ENCODE measurements at places on chromosomes 6 and 20.
A peak's percentile ranks its signal among the peaks of the same experiment; 100 is the strongest.

DNA sequence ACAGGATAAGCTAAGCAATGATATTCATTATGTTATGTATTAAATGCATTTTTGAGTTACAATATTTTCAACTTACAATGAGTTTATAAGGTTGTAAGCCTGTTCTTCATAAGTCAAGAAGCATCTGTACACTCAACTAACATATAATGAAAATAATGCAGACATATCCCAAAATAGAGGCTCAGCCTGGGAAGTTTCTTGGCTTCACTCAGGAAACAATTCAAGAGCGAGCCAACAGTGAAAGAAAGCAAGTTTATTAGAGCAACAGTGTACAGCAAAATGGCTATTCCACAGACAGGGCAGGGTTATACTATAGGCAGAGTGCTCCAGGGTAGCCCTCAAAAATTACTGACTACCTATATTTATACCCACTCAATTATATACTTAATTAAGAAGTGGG is 1581.8 kb downstream of the HACE1 start:
- DNase-seq, result no peak

DNA sequence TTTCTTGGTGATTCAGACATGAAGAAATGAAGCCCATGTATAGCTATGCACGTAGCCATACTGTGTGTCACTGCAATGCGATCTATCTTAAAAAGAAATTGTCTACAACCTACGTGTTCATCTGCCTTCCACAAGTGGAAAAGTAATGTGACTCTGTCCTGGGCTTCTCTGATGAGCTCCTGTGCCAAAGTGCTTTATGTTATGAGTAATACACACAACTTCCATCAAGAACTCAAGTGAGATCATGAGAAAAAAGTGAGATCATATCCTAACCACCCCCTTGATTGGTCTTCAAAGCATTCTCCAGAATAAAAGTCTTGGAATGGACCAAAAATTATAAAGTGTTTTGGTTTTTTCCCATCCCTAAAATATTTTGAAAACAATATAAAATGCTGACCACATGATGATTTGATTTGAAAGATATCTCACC is 114.3 kb downstream of the DST start:
- DNase-seq, result no peak

DNA sequence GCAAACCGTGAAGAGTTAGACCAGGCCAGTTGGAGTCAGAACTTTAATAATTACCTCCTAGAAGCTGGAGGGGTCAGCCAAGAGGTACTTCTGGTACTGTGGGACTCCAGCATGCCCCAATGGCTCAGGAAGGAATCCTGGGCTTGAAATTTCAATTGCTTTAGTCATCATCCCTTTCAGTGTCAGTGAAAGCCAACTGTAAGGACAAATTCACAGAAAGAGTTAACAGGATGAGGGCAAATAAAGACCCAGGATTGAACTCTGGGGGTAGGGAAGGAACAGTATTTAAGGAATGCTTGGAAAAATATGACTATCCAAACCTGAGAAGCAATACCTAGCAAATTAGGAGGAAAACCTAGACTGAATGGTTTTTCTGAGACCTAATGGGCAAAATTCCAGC is 735.1 kb upstream of the MARCKS start:
- DNase-seq, result peak; percentile 25

GRCh38 chr6:104599821-104600638 is 259.7 kb downstream of the HACE1 start:
- no peak for DNase-seq

DNA sequence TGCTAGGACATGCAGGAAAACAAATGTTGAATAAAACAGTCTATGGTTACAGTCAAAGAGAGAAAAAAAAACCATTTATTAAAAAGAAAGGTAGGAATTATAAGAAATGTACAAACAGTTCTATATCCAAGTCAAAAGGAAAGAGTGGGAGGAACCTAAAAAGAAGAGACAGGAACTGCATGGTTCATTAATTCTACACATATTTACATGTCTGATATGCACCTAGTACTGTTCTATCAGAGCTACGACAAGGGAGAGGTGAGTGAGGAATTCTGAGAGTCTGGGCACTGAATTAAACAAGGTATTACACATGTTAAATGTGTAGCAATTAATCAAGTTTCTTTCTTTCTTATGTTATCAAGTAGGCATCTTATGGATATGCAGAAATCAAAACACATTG is 41.9 kb downstream of the SYCP2 start:
- no peak for DNase-seq

- no peak for DNase-seq
These were observed 49.2 kb upstream of the GATA5 start for GRCh38 chr20:62525014-62525413.

DNA sequence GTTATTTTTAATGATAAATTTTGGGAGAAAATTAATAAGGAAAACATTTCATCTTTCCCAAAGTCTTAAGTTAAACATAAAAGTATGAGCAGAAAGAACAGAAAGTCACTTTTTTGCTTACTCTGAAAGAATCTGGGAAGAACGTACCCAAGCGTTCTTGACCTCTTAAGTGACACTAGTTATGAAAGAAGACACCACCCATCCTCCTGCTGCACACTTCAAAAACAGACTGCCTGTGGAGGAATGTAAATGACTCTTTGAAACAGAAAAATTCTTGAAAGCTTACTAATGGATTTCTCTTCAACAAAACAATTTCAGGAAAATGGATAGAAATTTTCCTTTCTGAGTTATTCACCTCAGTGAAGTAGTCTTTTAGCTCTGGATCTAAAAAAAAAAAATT is 227.7 kb downstream of the MEI4 start:
- peak; percentile 73 for DNase-seq

DNA sequence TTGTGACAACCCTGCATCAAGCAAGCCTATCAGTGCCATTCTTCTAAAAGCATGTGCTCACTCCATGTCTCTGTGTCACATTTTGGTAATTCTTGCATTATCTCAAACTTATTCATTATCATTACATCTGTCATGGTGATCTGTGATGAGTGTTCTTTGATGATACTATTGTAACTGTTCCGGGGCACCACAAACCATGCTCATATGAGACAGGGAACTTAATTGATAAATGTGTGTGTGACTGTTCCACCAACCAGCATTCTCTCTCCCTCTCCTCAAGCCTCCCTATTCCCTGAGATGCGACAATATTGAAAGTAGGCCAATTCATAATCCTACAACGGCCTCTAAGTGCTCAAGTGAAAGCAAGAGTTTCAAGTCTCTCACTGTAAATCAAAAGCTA is 4.0 kb downstream of the HUS1B start:
- no peak for DNase-seq

- no peak for DNase-seq
These were observed 73.9 kb downstream of the DCDC2 start for GRCh38 chr6:24284006-24284405.

- no peak for DNase-seq
These were observed 10.5 kb downstream of the NPEPL1 start for GRCh38 chr20:58702859-58703648.

- DNase-seq, result no peak
These were observed 1.5 kb upstream of the ASF1A start for GRCh38 chr6:118892355-118892991.

DNA sequence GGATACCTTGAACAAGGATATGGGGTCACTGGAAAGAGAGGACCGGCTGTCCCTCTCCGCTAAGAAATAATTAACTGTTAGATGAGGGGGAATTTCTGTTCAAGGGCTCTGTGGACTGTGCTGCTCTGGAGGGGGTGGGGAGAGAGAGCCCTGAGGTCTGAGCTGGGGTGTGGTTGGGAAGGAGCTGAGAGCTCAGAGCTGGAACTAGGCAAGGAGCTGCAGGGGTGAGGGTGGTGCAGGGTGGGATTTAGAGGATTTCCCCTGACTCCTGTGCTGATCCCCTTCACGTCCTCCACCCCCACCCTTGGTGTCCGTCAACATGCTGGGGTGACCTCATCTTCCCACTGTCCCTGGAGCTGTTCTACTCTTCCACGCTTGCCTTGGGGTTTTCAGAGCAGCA is 52.5 kb downstream of the HLA-A start:
- no peak for DNase-seq

- peak; percentile 50 for DNase-seq
These were observed 48.2 kb upstream of the LRRC1 start for GRCh38 chr6:53746442-53747103.

DNA sequence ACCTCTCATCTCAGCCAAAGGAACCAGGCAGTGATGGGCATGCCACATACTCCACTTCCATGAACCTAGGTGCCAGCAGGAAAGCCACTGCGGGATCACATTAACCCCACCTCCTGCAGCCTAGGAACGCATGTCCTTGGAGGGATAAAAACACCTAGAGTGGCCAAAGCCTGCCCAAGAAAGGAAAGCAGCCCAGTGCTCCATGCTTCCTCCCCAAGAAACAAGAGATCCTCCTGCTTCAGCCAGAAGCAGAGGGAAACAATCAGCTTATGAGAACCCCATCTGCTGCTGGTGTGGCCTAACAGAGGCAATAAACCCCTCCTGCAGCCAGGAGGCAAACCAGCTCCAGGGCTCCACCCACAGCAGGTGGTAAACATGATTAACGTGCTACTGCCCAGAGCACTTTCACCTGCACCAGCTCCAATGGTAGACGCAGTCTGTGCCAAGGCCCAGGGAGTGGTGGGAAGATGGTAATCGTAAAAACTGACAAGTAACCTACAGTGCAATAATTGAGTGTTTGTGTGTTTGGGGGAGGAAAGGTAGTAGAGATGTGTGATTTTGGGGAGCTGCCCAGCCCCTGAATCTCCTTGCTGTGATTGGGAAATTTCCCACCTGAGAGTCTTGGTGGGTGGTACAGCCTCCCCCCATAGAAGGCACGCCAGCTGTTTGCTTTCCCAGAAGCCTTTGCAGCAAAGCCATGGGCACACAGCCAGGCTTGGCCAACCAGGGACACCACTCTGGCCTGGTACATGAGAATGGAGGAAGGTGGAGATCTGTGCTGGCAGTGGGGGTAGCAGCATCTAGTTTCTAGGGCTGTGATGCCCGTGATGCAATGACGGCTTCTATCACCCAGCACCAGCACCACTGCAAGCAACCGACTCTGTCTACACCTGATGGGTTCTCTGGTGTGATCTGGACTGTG is 50.6 kb upstream of the TBC1D7 start:
- no peak for DNase-seq

DNA sequence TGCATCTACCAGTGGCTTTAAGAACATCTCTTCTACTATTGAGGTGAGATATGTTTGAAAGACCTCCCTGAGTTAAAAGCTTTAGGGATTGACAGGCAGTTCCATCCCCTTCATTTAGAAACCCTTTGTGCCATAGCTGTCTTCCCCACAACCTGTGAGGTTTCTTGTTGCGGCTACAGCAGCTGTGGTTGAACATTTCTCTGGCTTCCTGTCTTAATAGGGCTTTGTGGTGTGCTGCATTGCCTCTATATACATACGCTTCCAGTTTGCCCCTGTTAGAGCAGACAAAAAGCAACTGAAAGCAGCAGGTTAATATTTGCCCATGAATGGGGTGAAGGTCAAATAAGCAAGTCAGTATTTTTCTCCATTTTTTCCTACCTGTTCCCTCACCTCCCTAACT is 210.2 kb downstream of the TMEM200A start:
- peak; percentile 15 for DNase-seq

DNA sequence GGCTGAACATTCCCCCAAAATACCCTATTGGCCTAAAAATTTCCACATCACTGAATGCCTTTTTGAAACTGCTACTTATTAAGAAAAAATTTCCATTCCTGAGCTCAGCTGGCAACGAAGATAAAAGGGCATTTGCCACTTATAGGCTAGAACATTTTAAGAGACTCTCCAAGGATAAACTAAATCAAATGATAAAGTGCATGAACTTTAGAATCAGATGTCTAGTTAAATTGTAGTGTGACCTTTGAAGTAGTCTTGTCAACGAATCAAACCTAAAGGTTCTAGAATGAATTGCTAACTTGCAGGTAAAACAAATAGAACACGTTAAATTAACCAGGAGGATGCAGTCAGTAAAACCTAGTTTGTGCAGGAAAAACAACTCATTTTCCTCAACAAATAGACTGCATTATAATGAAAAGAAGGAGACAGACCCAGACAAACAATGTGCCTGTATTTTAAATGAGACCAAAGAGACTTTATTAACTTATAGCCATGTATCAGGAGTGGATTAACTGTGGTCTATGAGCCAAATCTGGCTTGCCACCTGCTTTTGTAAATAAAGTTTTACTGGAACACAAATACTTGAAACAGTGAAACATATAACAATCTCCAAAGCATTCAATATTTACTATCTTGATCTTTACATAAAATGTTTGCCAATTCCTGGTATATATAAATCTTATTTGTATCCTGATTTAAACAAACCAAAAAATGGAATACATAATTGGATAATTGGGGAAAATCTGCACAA is 184.4 kb downstream of the MEI4 start:
- DNase-seq, result no peak

GRCh38 chr6:20600831-20601230 is 66.6 kb downstream of the CDKAL1 start:
- DNase-seq, result no peak

DNA sequence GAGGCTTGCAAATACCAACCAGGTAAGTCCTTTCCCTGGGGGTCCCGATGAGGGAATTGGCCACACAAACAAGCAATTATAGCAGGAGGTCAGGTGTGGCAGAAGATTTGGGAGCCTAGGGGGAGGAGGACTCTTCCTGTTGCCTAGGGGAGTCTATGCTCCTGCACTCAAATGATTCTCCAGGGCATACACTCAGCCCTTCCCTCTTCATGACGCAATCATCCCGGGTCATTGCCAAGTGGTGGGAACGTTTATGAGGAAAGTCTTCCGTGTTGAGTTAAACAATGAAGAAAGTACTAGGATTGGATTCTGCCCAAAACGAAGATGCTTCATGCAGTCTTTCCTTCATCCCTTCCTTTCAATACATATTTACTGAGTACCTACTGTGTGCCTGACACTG is 186.5 kb upstream of the TSHZ2 start:
- no peak for DNase-seq

- DNase-seq, result no peak
These were observed 39.0 kb downstream of the TPD52L1 start for GRCh38 chr6:125192610-125192930.

DNA sequence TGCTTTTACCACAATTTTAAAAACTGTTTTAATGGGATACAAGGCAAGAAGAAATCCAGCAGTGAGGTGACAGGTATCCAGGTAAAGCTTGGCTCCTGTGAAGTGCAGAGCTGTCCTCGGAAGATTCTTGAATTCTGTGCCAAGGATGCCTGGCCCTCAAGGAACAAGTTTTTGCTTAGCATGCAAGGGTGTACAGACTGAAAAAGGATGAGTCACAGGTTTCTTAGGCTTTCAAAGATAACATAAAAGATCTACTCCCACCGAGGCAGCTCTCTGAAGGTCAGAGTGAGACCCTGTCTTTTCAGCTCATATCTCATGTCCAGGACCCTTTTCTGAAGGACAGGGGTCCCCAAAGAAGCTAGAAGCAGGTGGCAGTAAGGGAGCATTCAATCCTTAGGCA is 83.3 kb downstream of the CHD6 start:
- no peak for DNase-seq

- DNase-seq, result no peak
These were observed 9.9 kb downstream of the NRN1 start for GRCh38 chr6:5996714-5997419.

- no peak for DNase-seq
These were observed 23.1 kb downstream of the CRYBG1 start for GRCh38 chr6:106383573-106383972.

GRCh38 chr20:44461142-44461802 is 14.4 kb upstream of the TTPAL start:
- peak; percentile 84 for DNase-seq

Measured in HepG2 (cell line).